ENCODE measurements at places on chromosomes 12 and 14.

GRCh38 chr12:68794653-68795251 lies 13.2 kb upstream of the MDM2 start:
- DNase-seq: no peak

DNA sequence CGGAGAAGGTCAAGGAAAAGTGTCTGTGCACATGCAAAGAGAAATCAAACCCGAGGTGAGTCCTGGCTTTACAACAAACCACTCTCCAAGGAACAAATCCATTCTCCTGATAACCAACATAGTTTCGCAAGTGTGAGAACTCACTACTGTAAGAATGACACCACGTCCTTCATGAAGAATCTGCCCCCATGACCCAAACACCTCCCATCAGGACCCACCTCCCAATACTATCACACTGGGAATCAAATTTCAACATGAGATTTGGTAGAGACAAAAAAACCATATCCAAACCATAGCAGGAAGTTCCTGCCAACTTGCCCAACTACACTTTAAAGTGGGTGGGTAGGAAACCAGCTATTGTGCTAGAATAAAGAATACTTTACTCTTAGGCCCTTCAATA lies 2.4 kb upstream of the ERC1 start:
- no peak for DNase-seq

DNA sequence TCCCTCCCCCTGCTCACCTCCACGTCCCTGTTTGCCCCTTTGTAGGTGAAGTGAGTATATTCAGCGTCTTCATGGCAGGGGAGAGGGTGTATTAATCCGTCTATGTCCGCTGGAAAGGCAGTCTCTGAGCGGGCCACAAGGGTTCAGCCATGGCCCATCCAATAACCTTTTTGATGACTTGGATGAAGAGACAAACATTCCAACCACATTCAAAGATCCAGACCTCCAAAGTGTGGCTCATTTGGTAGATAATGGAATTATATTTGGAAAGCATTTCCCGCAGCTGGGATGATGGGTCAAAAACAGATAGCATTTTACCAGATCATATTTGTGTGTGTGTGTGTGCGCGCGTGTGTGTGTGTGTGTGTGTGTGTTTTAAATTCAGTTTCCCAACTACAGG lies 345.9 kb downstream of the DPF3 start:
- no peak for DNase-seq

- DNase-seq: no peak
These were observed 40.8 kb downstream of the GALNT16 start for GRCh38 chr14:69300601-69301221.

DNA sequence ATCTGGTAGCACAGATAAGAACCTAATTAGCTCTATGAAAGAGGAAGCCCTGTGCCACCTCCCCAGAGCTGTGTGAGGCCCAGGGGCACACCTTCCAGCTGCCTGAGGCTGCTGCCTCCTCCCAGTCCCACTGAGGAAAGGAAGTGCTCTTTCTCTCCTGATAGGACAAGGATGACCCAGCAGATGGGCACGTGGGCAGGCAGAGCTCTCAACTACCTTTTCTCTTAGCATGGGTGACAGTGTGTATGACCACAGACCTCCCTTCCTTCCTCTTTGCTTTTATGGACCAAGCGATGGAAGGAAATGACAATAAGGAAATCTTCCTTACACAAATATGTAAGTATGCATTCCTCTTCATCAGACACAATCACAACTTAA lies 127.6 kb upstream of the AMIGO2 start:
- no peak for DNase-seq

GRCh38 chr14:106530423-106531107 lies 1004.2 kb downstream of the TMEM121 start:
- no peak for DNase-seq

- DNase-seq: no peak
These were observed 11.0 kb upstream of the PEX5 start for GRCh38 chr12:7178481-7178880.

- no peak for DNase-seq
These were observed 168.0 kb downstream of the PHLDA1 start for GRCh38 chr12:75863533-75863932.

- DNase-seq: no peak
These were observed 84.4 kb downstream of the SLC24A4 start for GRCh38 chr14:92407410-92407809.

- no peak for DNase-seq
These were observed 66.2 kb upstream of the PTGR2 start for GRCh38 chr14:73785336-73785833.

DNA sequence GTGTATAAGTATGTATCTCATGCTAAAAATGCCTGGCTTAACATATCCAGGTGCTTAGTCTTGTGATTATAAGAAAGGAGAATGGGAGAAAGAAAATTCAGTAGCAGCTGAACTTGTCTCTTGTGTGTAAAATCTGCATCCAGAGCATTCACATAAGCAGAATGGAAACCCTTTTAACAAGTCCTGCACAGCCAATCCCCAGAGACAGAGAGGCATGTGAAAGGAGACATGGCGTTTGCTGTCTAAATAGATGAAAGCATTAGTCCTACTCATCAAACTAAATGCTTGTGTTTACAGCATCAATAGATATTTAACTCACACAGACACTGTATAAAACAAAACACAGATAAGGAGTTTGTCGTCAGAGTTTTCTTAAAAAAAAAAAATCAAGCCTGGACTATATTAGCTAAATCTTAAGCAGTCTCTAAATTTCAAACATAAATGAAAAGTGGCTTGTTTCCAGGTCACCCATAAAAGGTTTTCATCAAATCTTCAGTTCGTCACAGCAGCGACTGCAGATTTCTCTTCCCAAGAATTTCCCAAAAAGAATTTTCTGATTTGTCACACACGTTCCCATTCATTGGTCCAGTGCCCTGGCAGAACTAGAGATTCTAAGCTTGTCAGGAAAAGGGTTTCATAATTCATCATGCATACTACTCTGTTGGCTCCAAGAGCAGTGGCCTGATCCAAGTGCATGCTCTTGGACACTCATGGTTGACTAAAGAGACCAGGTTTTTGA lies 249.2 kb downstream of the BTG1 start:
- DNase-seq: no peak

GRCh38 chr14:22159957-22160356 lies 429.1 kb downstream of the DAD1 start:
- no peak for DNase-seq

- no peak for DNase-seq
These were observed 22.5 kb downstream of the E2F7 start for GRCh38 chr12:77042833-77043232.

DNA sequence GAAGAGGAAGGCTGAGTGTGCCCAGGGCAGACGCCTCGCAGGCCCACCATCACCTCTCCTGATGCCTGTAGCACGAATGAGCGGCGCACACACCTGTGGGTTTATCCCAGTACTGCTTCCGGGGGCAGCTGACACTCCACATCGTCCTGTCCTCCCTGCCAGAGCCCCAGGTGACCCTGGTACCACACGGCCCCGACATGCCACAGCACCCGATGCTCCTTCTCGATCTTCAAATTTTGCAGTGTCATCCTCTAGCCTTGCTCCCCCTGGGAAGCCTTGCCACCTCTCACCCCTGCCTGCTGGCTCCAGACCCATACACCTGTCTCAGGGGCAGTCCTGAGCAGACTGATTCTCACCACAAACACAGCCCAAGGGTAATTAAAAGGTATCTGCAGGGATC lies 40.6 kb downstream of the ANO2 start:
- no peak for DNase-seq

DNA sequence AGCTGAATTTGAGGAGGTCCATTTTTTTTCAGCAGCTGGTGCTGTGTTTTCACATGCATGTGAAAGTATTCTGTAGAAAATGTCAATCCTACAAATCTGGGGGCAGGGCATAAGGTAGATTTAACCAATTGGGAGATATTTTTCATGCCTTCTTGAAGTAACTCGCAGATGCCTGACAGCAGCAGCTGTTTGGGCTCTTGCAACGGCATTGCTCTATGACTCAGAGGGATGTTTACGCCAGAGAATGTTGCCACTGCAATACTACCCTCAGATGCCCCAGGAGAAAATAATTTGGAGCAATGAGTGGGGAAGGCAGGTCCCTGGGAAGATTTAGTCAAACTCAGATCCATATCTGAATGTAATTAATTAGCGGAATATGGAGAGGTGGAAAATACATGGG lies 42.5 kb upstream of the MYBPC1 start:
- DNase-seq: no peak

GRCh38 chr12:117189725-117190209 lies 503 bp downstream of the FBXO21 start:
- DNase-seq: no peak

GRCh38 chr14:90659156-90659555 lies 157.1 kb downstream of the TTC7B start:
- no peak for DNase-seq

GRCh38 chr12:53754633-53755264 lies 3.0 kb upstream of the CISTR start:
- DNase-seq: no peak

DNA sequence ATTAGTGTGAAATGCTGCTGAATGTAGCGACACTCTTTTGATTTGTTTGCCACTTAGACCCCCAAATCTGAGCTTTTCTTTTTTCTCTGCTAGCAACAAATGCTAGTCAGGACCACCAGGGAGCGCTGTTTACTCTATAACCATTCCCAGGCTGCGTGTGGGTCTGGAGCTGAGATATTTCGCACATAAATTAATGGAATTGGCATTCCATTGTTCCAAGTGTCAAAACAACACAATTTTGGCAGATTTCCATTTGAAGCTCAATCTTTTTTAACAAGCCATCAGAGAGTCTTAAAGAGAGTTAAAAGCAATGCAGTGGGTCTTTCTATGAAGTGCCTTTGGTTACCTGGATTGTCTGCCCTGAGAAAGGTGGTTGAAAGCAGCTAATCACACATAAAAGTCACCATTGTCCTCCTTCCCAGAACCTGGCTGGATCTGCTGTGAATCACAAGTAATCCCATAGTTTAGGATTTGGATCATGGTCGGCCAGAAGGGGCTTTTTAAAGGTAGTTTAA lies 7.4 kb upstream of the TMEM132C start:
- no peak for DNase-seq

- DNase-seq: no peak
These were observed 20.3 kb downstream of the DCAF5 start for GRCh38 chr14:69132513-69133181.

DNA sequence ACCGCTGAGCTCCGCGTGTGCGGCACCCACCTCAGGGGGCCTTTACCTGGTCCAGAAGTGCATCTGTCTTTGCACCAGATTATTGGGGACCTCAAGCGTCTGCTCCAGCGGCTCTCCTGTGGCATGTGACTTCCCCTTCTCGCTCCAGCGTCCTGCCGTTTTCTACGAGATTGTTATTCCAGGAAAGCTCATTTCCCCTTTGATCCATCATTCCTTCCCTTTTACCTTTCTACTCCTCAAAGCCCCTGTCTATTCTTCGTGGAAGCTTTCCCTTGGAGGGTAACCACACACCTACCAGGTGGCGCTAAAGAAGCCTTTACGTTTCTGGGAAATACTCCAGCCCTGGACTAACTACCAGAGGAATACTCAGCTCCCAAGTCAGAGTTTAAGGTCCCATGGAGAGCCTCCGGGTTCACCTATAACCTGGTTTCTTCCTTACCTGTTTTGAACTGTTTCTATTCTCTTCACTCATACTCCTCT lies 1.5 kb downstream of the FKBP4 start:
- DNase-seq: no peak

GRCh38 chr14:73761618-73762355 lies 47.6 kb upstream of the PNMA1 start:
- no peak for DNase-seq
